GM10248 (cell line): ENCODE measurements at places on chromosomes 12 and 14.

- DNase-seq, result no peak
These were observed 73.2 kb upstream of the SCN8A start for GRCh38 chr12:51517800-51518199.

DNA sequence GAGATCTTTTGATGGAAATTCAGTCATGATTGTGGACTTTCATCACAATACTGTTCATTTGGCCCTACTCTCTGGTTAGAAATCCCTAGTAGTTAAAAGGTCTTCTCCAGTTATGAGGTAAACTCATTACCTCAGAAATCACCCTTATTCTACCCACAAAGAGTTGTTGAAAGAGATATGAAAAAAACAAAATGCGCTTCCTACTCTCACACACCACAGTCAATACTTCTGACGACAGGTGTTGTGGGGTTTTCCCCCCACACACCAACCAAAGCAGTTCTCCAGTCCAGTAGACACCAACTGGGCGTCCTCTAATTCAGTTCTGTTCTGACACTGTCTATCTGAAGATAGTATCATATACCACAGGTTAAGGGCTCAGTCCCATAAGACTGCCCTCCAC, 54.9 kb downstream of the TRMT5 start:
- peak; percentile 56 for DNase-seq

DNA sequence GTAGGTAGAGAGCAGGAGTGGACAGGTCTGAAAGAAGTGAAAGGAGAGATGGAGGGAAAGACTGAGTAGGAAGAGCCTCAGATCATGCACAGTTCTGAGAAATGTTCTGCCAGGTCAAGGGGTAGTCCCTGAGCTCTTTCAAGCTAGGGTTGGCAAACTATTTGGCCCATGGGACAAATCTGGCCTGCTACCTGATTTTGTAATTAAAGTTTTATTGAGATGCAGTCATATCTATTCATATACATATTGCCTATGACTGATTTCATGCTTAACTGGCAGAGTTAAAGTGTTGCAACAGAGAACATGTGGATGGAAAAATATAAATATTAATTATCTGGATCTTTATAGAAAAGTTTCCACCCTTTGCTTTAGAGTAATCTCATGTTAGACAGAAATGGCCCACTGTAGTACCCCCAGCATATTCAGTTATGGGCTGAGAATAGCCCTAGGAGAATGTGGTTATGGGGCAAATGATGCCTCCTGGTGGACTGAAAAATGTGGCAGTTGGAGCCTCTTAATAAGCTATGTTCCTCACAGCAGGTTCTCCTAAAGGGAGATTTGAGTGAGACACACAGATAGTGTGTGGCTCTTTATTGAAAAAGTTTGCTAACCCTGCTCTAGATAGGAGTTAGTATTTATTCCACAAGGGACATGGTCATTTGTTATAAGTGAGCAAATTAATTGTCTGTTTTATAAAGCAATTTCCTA, 476.9 kb downstream of the LRIG3 start:
- no peak for DNase-seq

- DNase-seq, result no peak
These were observed 676.0 kb downstream of the SLC16A7 start for GRCh38 chr12:60271816-60272215.

DNA sequence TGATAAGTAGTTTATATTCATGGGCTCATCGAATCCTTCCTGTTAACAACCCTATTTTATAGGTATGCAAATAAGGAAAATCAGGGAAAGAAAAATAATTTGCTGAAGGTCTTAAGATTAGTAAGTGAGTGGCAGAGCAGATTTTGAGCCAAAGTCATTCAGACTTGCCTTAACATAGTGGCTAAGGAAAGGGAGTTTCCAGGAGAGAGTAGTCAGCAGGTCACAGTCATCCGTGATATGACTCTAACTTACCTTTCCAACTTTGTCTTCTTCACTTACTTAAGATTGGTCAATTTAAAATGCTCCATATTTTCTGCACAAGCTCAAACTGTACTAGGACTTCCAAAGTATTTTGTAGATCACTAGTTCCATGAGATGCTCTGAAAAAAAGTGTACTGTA, 46.6 kb downstream of the AKAP6 start:
- DNase-seq, result no peak
